T-helper 22 cell (primary cell): ENCODE measurements at places on chromosomes 12 and 14.

DNA sequence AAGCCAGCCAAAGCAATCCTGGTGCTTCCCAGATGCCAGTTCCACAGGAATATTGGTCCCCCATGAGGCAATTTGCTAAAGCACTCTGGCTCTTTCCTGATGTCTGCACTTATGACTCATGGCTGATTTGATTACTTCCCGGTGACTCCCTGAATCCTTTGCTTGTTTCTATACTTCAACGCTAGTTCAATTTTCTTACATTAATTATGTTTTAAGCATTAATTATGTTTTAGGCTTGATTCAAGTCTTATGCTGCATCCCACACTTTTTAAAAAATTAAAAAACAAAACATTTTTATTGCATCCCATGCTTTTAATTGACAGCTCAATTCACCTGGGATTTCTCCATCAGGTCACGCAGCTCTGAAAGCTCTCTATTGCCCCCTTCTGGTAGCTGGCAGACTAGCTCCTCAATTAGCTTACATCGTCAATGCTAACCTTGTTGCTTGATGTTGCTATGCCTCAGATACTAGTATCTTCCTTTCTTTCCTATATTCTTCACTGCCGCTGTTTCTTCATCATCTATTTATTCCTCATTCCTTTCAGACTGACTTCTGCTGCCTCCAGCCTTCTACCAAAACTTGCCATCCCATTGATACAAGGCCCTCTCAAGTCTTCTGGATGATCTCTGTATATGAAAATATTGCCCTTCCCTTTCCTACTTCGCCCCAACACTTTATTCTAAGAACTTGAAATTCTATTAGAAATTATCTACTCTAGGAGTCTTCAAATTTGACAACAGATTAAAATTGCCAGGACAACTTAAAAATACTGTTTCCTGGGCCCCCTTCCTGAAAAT lies 32.0 kb downstream of the TSHR start:
- peak; percentile 32 for DNase-seq

- no peak for DNase-seq
These were observed 24.7 kb upstream of the P2RX4 start for GRCh38 chr12:121184984-121185889.

DNA sequence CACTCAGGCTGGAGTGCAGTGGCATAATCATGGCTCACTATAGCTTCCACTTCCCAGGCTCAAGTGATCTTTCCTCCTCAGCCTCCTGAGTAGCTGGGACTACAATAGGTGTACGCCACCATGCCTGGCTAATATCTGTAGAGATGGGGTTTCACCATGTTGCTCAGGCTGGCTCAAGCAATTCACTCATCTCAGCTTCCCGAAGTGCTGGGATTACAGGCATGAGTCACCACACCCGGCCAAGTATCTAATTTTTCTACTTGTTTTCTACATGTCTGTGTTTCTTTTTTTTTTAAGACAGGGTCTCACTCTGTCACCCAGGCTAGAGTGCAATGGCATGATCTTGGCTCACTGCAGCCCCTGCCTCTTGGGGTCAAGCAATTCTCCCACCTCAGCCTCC lies 119.7 kb upstream of the MED13L start:
- DNase-seq: no peak

- no peak for DNase-seq
These were observed 82.6 kb upstream of the SLC38A4 start for GRCh38 chr12:46908236-46908935.

GRCh38 chr12:18254081-18254480 lies 7.2 kb upstream of the PIK3C2G start:
- no peak for DNase-seq

DNA sequence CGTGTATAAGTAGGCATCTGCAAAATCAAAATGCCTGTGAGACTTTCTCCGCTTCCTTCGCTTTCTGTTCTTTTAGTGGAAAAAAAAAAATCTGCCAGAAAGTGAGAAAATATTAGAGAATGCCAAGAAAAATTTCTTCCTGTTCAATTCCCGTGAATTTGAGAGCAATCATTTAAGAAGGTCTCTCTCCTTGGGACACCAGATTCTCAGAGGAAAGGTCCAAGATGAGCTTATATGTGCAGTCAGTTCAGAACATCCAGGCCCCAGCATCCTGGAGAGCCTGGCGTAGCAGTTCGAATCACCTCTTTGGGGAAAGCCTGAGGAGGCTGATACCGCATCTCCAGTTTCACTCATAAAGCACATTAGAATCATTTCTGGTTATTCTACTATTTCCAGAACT lies 912.8 kb downstream of the GALC start:
- no peak for DNase-seq
